ENCODE measurements at places on chromosomes 2 and 18.

DNA sequence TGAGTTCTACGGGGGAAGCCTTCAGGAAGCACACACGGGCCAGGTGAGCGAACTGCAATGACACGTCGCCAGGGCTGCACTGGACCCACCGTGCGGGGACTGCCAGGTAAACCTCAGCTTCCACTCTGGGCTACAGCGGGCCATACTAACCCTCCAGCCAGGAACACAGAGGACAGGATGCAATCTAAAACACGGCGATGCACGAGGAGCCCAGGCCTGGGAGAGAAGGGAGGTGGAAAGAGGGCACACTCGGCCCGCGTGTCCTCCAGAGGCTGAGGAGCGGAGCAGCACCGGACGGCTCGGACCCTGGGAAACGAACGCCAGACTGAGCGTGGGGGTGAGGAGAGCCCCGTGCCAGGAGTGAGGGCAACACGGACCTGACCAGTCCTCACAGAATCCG is 69.3 kb downstream of the HDAC4 start:
- no peak for DNase-seq

- DNase-seq, result no peak
Measured at GRCh38 chr2:72212486-72212855, 64.8 kb upstream of the CYP26B1 start.

GRCh38 chr18:21486905-21487437 is 113.5 kb downstream of the ESCO1 start:
- no peak for DNase-seq

- peak; percentile 47 for DNase-seq
Measured at GRCh38 chr2:179444056-179444455, 179.4 kb upstream of the SESTD1 start.

DNA sequence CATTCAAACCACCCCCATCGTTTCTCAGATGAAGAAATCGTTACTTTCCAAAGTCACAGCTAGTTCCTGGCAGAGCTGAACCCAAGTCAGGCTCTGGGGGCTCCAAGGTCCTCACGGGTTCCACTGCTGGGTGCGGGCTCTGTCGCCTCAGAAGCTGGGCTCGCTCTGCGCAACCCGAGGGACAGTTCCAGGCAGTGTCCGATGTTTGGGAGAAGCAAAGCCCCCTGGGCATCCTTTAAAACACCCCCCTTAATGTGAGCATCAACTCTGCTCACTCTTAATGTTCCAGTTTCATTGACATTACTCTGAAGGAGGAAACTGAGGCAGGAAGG is 796 bp downstream of the AOX1 start:
- no peak for DNase-seq

DNA sequence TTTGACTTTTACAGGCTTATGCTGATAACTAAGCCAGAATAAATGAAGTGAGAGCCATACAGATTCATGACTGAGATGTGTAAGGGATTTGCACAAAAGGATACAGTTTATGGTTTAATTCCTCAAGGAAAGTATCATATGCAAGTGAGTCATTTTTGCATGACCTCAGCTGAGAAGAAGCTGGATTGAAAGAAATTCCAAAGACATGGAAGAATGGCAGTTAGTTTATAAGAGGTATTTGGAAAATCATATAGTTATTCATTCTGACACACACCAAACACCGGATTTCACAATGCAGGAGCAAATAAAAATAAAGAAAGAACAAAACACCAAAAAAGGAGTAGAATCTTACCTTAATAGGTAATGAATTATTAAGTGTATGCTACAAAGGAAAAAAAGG is 83.2 kb upstream of the RND3 start:
- DNase-seq, result peak; percentile 94

DNA sequence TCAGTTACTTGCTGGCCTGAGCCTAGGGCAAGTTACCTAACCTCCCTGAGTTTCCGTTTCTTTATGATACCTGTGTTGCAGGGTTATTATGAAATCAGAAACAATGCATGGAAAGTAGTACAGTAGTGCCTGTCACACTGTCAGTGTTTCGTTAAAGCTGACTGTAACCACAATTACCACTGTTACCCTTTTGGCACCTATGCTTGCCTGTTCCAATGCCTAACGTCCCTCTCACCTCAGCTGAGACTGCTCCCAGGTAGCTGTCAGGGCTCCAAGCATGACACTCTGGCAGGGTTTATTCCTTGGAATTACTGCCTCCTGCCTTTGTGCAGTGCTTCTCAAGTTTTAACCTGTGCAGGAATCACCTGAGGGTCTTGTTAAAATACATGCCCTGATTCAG is 135.2 kb upstream of the RBMS1 start:
- no peak for DNase-seq

DNA sequence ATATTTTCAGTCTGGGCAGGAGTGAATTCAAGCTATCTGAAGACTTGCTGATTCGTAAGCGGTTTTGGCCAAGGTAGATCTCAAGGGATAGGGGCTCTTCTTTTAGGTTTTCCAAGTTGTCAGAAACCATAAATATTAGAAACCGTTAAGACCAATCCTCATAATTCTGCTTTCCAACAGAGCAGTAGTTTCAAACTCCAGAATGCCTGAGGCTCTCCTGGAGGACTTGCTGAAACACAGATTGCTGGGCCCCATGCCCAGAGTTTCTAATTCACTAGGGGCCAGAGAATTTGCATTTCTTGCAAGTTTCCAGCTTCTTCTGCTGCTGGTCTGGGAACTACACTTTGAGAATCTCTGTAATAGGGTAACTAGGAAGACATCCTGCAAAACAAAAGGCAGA is 1855.7 kb upstream of the CELF4 start:
- peak; percentile 36 for DNase-seq
